ENCODE measurements at places on chromosomes 2 and 18.

GRCh38 chr2:32553829-32554432 is 73.9 kb upstream of the TTC27 start:
- DNase-seq = no peak

- no peak for DNase-seq
Observed at GRCh38 chr2:205017381-205017780, 472.1 kb downstream of the PARD3B start.

- no peak for DNase-seq
Observed at GRCh38 chr18:26460449-26461091, 87.8 kb downstream of the KCTD1 start.

- DNase-seq = no peak
Observed at GRCh38 chr18:79924814-79925731, 26.4 kb downstream of the SLC66A2 start.

DNA sequence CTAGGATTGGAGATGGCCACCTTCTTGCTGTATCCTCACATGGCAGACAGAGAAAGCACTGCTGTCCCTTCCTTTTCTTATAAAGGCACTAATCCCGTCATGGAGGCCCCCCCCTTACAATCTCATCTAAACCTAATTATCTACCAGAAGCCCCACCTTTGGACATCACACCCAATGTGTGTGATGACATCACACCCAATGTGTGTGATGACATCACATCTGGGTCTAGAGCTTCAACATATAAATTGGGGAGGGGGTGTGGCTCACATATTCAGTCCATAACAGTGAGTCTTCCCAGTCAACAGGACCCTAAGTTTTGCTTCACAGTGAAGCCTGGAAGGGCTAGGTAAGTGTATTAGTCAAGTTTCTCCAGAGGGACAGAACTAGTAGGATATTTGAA is 213.1 kb downstream of the NYAP2 start:
- DNase-seq = no peak

DNA sequence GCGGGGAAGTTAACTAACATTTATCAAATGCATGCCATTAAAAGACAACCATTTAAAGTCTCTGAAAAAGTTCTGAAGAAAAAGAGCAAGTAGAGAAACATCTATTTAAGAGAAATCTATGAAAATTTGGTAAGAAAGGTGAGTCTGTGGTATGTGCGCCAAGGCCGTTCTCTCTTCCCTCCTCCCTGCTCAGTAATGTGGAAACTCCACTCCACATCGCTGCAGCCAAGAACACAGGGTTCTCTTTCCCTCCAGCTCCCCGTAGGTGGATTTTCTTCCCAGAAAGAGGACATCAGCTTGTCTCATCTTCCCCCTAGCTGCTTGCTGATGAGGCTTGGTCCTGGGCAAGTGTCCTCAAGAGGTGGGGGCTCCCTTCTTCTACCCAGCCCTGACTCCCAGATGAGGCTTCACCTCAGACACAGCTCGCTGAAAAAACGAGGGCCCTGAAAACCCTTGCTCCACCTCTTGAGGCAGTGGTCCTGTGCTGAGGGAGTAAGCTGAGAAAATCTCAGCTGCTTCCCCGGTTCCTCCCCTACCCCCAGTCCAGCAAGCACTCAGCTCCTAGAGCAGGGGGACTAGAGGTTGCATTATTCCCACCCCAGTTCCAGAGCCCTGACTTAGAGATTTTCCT is 45.8 kb upstream of the PTPRM start:
- DNase-seq = no peak

DNA sequence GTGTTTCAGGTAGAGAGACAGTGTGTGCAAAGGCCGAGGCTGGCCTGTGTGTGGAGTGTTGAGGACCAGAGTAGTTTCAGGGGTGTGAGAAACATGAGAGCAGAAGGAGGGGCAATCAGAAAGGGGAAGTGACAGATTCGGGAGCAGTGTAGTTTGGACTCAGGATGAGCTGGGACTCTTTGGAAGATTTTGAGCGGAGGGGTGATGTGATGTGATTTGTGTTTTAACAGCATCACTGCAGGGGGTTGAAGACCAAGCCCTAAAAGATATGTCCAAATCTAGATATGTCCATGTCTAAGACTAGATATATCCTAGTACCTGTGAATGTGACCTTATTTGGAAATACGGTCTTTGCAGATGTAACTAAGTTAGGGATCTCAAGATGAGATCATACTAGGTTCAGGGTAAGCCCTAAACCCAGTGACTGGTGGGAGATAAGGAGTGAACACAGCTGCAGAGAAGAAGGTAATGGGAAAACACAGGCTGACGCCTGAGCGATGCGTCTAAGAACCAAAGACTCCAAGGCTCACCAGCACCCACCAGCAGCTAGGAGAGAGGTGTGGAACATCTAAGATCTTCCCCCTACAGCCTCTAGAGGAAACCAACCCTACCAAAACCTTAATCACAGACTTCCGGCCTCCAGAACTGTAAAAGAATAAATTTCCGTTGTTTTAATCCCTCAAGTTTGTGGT is 38.5 kb upstream of the MYO3B start:
- no peak for DNase-seq

DNA sequence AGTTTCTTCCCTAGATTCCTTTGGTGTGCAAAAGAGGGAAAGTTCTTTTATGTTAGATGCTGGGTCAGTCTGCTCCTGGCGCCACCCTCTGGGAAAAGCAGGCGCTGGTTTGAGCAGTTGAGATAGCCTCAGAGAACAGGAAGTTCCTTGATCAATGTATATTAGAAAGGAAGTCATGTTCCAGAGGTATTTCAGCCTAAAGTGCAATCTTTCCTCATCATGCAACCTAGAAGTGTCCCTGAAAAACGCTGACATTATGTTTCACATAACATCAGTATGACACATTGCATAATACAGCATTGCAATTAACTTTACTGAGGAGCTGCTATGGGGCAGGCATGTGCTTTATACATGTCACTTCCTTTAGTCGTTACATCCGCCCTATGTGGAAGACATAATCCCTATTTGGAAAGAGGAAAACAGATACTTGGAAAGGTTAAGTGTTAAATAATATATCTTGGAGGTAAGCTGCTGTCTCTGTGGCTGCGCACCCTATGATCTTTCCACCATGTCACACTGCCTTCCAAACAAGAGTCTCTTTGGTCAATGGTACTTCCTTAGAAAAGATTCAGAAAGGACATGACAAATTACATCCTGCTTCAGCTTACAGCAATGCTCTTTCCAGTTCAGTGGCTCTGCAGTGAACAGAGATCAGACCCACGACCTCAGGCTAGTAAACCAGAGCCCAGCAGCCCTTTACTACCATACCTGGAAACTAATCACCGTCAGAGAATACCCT is 369.7 kb downstream of the RAD51AP2 start:
- no peak for DNase-seq

- no peak for DNase-seq
Observed at GRCh38 chr2:134500211-134500935, 218.4 kb downstream of the TMEM163 start.

DNA sequence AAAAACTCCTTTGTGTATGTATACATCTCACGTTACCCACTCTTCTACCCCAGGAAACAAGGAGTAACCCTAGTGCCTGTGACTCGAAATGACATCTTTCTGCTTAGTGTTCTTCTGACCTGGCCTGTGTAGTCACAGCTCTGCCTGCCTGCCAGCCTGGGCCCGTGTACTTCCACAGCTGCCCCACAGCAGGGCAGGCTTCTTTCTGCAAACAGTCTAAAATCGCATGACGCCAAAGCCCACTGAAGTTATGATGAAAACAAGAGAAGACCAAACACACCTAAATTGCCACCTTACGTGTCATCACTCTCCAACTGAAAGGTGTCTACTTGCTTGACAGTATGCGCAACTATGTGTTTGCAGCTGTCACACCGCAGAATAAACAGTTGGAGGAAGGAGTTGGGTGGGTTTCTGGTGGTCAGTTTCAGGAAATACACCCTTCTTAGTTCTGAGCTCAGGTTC is 1.5 kb downstream of the GAREM1 start:
- no peak for DNase-seq

- DNase-seq = no peak
Observed at GRCh38 chr18:67845035-67845434, 328.5 kb upstream of the DSEL start.

- no peak for DNase-seq
Observed at GRCh38 chr2:7411691-7412090, 494.5 kb downstream of the RNF144A start.

GRCh38 chr2:98519156-98519555 is 74.5 kb downstream of the INPP4A start:
- DNase-seq = no peak

GRCh38 chr18:33803636-33804035 is 225.6 kb downstream of the ASXL3 start:
- no peak for DNase-seq
